Stimulated activated CD8-positive, alpha-beta memory T cell treated with anti-CD3 and anti-CD28 coated beads, Interleukin-7, amount 100 ng/mL, for 1 hour (primary cell): ENCODE measurements at places on chromosomes 7 and 10.

GRCh38 chr10:816958-817357, 114.5 kb downstream of the LARP4B start:
- DNase-seq, result no peak

- no peak for DNase-seq
These were observed 10.4 kb downstream of the CHCHD3 start for GRCh38 chr7:133071506-133071905.

GRCh38 chr10:32693441-32693979, 247.6 kb downstream of the CCDC7 start:
- no peak for DNase-seq

DNA sequence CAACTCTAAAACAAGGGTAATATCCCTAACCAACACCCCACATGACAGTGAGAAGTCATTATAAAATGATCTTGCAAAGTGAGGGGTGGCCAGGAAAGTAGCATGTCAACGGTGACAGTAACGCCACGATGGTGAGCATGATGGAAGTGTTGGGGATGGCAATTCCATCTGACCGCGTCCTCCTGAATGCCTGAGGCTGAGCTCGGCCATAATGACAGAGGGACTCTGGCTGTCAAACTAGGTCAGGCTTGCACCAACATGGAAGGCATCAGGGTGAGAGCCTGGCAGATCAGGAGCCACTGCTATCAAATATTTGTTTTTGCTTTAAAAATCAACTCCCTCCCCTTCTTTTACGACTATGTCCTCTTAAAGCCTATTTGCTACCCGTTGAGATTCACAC, 55.7 kb upstream of the EFCAB10 start:
- DNase-seq, result no peak

DNA sequence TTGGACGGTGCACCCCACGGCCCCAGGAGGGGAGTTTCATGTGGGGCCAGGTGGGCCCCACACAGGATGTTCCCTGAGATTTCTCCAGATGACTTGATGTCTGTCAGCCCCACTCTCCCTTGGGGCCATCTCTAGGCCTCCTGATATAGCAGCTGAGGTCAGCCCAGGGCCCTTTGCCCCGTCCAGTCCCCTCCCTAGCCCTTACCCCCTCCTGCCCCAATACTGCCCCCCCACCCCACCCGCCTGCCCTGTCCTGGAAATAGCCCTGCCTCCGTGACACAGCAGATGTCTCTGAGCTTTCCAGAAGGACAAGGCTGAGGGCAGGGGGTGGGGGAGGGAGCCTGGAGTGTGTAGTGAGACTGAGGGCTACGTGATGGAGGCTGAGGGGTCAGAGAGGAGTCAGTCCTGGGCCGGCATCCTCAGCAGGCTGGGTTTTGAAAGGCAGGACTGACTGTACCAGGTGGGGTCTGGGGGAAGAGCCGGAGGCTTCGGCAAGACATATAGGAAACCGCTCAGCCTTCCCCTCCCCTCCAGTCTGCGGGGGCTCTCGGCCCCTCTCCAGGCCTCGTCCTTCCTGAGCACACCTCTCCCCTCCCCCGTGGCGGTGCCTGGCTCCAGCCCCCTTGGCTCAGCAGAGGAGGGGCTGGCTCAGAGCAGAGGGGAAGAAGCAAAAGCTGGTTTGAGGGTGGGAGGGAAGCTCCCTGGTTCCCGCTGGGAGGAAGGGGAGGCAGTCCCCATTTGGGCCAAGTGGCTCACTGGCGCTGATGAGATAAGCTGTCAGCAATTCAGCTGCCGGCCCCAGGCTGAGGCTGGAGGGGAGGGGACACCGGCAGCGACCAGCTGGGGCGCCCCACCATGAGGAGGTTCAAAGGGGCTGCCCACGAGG, 2.0 kb downstream of the FLNC start:
- DNase-seq, result no peak

DNA sequence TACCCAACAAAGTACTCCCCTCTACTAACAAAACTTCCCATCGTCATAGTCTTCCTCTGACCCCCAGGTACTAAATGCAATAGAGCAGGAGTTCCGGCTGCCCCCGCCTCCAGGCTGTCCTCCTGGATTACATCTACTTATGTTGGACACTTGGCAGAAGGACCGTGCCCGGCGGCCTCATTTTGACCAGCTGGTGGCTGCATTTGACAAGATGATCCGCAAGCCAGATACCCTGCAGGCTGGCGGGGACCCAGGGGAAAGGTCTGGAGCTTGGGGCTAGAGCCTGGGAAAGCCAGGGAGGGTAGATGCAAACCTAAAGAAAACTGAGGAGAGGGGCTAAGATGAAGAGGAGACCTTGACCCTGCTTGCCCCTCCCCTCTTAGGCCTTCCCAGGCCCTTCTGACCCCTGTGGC, 15.3 kb downstream of the EPHB6 start:
- no peak for DNase-seq

- no peak for DNase-seq
These were observed 41.7 kb downstream of the FAS start for GRCh38 chr10:89032141-89032891.

GRCh38 chr10:110175406-110175805, 32.0 kb upstream of the MXI1 start:
- no peak for DNase-seq

DNA sequence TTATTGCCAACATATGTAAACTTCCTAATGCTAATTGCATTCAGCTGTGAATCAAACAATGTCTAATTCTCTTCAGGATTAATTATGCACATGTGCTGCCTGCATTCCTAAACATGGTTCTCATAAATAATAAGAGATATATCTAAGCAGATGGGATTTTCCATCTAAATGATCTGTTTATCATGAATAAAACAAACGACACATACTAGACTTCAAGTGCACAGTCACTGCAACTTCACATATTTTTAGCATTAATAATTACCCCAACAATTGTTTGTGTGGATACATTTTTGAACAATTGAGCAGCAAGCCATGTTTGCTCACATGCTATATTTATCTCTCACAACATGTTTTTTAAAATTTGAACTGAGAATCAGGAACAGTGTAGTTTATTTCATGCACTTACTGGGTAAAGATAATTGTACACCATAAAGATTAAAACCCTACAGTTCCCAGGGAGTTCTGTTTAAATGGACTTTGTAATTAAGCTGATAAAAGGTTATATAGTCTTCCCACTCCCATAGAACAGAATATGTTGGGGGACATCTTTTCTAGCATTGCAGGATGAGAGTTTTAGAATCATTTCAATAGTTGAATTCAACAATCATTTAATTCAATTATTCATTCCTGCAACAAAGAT, 378.5 kb downstream of the MDFIC start:
- DNase-seq, result no peak

DNA sequence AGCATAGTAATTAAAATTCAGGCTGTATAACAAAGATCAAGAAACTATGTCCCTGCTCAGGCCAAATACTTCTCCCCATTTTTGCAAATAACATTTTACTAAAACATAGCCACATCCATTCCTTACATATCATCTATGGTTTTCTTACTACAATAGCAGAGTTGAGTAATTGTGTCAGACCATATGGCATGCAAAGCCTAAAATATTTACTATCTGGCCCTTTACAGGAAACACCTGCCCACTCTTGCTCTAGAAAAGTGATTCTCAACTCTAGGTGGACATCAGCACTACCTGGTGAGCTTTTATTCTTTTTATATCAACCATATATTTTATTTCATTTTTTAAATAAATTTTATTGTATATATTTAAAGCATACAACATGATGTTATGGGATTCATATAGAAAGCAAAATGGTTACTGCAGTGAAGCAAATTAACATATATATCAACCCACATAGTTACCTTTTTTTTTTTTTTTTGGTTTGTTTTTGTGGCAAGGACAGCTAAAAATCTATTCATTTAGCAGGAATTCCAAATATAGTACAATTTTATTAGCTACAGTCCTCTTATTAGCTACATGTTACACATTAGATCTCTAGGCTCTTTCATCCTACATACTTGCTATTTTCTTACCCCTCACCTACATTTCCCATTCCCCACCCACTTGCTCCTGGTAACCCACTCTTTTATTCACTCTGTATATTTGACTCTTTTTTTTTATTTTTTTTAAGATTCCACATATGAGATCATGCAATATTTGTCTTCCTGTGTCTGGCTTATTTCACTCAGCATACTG, 19.6 kb downstream of the ABI1 start:
- no peak for DNase-seq

DNA sequence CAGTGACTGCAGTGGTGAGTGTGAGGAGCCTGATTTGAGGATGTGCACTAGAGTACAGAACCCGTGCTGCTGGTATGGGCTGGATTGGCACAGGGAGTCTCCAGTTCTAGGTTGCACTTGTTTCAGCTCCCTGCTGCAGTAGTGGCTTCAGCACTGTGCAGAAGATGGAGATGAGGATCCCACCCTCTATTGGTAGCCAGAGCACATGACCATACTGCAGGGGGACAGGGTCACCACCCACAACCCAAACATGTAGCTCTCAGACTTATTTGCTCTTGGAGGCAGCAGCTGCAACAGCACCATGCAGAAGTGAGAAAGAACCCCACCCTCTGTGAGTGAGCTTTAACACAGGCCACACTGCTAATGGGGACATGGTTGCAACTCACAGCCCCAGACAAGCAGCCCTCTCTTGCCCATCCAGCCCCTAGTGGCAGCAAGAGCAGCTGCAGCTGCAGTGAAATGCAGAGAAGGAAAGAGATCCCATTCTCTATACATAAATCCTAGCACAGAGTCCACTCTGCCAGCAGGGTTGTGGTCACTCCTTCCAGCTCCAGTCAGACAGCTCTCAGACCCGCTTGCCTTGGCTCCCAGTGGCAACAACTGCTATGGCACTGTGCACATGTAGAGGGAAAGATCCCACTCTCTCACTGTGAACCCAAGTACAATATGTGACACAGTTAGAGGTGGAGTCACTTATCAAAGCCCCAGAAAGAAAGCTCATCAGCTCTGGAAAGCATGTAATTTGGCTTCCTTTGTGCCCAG, 51.4 kb upstream of the SCIN start:
- DNase-seq, result no peak

GRCh38 chr7:68425377-68425776, 1172.9 kb upstream of the AUTS2 start:
- DNase-seq, result no peak

GRCh38 chr7:101303102-101303701, 18.4 kb downstream of the IFT22 start:
- no peak for DNase-seq

- peak; percentile 70 for DNase-seq
These were observed 37.7 kb downstream of the AGAP3 start for GRCh38 chr7:151123822-151124464.
